ENCODE measurements at places on chromosomes 5 and 9.

- no peak for DNase-seq
Observed at GRCh38 chr9:69253057-69253456, 72.0 kb upstream of the ENTREP1 start.

DNA sequence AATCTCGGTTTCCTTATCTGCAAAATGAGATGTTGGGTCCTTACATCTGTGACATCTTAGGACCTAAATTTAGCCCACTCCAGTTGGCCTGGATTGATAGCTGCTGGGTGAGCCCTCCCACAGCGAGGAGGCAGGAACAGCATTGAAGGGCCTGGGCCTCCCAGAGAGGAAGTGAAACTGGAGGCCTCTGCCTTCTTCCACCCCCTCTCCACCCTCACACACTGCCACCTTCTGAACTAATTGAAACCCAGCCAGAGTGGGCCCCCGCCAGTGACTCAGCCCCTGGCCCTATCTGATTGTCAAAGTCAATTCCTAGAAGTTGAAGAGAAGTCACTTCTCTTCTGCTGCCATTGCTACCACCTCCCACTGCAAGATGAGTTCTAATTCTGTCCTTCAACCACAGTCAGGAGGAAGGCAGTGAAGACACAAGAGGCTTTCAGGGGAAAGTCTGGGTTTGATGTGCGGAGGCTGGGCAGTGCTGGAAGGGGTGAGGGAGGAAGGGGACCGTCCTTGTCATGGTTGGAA, 55.2 kb upstream of the NEK6 start:
- no peak for DNase-seq

DNA sequence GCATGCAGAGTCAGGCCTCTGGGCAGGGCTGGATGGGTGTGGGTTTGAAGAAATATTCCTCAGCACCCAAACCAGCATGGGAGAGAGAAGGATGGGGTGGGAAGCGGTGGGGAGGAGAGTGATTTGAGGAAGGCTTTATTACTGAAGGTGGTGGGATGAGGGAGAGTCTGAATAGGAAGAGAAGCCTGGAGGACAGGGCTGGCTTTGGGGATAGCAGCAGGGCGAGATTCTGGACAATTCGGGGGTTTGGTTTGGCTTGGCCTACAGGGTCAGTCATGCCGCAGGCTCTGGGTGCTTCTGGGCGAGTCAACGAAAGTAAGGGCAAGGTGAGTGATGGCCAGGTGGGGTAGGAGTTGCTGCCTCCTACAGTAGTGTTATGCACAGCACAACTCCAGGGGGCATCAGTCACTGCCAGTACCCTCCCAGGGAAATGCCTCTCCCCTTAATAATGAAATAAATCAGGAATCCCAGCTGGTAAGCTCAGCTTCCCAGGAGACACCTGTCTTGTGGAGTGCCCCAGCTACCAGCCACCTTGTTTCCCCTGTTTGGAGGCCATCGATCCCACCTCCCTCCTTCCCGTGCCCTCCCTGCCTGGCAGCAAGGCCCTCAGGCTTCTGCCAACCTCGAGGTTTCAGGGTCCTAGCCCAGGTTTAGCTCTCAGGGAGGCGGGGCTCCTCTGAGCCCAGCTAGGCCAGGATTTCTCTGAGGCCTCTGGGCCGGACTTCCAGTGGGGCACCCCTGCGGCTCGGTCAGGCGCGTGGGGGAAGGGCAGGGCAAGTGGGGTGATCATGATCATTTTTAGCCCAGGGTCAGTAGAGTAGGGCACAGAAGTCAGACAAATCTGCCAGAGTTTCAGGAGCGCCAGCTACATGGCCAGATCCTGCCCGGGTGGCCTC, 741 bp upstream of the NKX2-5 start:
- DNase-seq: no peak

- DNase-seq: no peak
Observed at GRCh38 chr9:93909242-93909616, 45.9 kb downstream of the BARX1 start.

- DNase-seq: no peak
Observed at GRCh38 chr5:61496860-61497259, 164.8 kb downstream of the ZSWIM6 start.

DNA sequence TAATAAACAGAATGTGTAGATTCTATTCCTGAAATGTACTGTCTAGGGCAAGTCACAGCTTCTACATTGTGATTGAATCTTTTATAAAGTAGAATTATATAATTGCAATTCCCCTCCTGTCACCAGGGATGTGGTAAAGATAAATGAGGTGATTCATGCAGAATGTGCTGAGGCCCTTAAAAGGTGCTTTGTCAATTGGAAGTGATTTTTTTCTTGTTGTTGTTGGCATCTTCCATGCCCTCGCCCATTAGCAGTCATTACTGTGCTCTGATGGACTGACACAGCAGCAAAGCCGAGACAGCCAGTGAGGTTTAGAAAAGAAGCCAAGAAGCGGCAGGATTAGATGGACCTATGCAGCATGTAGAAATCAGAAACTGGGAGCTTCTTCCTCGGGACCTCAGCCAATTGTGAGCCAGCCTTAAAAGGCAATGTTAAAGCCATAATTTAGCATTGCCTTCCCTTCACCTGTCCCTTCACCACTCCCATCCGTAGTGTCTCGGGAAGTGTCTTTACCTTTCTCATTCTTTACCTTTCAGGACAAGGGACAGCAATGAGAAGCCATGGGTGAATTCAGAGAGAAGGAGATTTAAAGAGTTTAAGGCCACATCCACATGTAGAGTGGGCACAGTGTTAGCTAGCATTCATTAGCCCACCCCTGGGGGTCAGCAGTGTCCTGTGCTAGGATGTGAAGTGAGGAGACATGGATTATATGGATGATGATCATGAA, 257.8 kb downstream of the PLK2 start:
- DNase-seq: no peak

DNA sequence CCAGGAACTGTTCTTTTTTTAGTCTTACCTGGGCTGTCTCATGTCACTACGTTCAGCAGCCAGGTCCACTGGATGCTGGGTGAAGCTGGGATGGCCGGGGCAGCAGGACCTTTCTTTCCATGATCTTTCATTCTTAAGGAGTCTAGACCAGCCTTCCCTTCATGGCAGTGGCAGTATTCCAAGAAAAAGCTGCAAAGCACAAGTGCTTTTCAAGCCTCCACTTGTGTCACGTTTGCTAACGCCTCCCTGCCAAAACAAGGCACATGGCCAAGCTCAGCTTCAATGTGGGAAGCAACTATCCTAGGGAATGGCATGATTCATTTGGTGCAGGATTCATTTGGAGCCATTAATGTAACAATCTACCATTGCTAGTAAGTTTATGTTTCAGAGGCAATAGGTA, 94.8 kb downstream of the RCL1 start:
- DNase-seq: no peak

DNA sequence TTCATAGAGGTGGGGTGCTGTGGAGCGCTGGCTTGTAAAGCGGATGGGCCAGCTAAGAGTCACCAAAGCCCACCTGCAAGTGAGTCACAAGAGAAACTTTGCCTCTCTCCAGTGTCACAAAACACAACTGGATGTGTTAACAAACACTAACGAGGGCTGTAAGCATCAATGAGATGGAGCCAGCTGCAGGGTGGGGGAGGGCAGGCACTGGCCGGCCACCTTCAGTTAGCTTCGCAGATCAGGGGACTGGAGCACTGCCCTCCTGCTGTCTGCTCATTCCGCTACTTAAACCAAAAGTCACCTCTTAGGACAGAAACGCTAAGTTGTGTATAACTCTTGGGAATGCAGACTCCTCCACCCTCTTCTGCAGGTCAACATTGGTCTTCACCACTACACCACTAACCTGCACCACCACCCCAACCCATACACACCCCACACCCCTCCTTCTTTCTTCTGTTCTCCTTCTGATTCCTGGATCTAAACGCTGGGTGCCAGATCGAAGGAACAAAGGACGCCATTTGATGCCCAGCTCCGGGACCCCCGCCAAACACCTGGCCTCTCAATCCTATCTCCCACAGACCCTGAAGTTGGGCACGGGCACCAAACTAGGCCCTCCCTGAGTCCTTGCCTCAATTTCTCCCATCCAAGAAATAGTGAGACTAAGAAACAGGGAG, 2.1 kb downstream of the ARSI start:
- DNase-seq: no peak

GRCh38 chr5:98997000-98997399, 68.2 kb upstream of the CHD1 start:
- no peak for DNase-seq

- no peak for DNase-seq
Observed at GRCh38 chr9:128101690-128102089, 25.8 kb downstream of the PTGES2 start.

DNA sequence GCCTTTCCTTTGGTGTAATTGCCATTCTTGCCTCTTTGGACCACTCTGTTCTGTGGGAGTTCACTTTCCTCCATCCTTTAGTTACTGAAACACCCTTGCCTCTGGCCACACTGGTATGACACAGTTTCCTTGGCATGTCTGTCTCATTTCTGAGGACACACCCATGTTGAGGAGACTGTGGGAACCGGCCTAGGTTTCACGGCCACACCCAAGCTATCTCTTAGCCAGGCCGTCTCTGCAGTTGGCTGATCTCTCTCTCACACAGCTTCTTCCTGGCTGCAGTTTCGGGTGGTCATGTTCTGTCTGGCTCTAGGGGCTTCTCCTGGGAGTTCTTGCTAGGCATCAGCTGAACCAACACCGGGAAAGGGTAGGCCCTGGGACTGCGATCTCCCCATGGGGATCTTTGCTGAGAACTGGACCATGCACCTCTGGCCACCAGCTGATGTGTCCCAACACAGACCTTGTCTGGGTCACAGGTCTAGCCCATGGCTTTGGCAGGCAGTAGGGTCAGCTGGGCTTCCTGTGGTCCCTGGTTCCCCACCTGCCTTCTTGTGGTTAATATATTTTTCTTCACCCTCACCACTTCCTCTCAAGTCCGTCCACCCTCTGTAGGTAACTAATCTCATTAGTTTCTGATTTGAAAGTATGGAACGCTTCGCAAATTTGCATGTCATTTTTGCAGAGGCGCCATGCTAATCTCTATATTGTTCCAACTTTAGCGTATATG, 24.9 kb downstream of the ARHGEF37 start:
- DNase-seq: no peak

DNA sequence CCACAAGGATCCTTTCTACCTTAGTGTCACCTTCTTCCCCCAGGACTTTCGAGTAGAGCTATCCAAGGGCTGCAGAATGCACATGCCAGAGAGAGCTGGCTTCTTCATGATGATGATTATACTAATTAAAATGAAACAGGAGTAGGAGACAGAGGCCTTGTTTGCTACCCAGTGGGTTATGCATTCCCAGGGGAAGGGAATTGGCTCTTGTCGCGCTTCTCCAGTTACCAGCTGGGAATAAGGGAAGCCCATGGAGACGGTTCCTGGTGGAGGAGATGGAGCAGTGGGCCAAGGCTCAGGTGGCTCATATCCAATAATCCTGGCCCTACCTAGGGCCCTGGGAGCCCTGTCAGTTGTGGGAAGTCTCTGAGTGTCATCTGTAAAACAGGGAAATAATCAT, 65.1 kb downstream of the WWC1 start:
- no peak for DNase-seq

GRCh38 chr5:140630292-140631035, 2.5 kb downstream of the CD14 start:
- DNase-seq: no peak

DNA sequence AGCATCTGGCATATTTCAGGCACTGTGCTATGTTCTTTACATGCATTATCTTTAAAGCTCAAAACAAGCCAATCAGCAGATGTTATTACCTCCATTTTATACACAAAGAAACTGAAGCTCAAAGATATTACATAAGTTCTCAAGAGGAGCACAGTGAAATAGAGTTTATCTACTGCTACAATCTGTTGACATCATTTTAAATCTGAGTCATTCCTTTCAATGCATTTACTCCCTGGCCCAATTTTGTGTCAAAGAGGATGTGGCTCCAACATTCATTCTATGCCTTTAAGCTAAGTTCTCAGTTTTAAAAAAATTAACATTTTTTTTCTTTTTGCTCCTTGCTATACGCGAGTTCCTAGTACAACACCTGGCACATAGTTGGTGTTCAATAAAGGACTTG, 486.3 kb upstream of the ZNF462 start:
- DNase-seq: no peak

DNA sequence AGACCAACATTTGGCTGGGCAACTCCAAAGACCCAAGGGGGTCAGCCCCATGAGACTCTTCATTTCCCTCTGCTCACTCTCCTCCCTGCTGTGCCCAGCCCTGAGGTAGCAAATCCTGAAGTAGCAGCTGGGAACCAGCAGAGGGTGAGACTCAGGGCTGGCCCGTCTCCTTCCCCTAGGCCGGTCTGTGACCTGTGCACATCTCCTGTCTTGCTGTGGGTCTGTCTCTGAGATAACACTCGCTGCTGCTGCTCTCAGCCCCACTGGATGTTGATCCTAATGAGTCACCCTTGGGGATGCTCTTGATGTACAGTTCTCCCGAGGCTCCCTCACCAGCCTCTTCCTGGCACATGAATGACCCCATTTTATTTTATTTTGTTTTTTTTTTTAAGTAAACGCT, 7.3 kb upstream of the OR2V1 start:
- DNase-seq: no peak

DNA sequence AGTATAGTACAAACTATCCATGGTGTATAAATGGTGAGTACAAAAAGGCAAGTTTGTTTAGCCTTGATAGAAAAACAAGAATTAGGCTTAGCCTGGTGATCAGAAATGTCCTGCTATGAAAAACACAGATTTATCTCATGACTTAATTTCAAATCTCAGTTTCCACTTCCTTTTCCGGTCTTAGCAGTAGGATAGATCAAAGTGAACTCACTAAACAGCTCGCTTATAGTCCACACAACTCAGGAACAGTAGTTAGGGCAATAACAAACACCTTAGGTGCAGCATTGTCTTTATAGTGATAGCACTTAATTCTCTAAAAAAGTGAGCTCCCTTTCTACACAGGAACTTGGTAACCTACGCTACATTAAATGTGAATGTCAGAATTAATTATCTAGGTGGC, 11.4 kb downstream of the GOLGA1 start:
- no peak for DNase-seq

GRCh38 chr5:136213919-136214493, 21.0 kb upstream of the SMIM32 start:
- no peak for DNase-seq

- no peak for DNase-seq
Observed at GRCh38 chr9:88775559-88775958, 215.7 kb upstream of the S1PR3 start.

DNA sequence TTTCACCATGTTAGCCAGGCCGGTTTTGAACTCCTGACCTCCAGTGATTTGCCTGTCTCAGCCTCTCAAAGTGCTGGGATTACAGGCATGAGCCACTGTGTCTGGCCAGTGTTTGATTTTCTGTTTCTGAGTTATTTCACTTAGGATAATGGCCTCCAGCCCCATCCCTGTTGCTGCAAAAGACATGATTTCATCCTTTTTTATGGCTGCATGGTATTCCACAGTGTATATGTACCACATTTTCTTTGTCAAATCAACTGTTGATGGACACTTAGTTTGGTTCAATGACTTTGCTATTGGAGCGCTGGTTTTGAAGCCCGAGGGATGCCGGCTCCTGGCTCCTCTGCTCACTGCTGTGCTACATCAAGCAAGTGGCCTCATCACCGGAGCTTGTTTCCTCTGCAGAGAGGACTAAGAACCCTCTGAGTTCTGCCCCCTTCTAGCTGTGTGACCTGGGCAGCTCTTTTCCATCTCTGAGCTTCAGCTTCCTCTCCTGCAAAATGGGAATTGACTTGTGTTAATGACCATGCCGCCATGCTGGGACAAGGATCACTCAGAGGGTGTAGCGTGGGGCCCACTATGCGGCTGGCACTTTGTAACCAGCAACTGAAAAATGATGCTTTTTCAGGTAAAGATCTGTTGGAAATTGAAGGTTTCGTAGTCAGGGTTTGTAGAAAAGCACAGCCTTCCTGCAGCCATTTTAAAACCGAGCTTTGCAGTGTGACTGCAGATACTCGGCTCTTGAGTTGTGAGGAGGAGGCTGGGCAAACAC, 4.6 kb upstream of the NEURL1B start:
- no peak for DNase-seq

- no peak for DNase-seq
Observed at GRCh38 chr9:13378154-13378553, 98.7 kb upstream of the MPDZ start.
